CD4-positive, alpha-beta T cell treated with Interleukin-17A for 1 hour (primary cell): ENCODE measurements at places on chromosomes 7 and 10.

DNA sequence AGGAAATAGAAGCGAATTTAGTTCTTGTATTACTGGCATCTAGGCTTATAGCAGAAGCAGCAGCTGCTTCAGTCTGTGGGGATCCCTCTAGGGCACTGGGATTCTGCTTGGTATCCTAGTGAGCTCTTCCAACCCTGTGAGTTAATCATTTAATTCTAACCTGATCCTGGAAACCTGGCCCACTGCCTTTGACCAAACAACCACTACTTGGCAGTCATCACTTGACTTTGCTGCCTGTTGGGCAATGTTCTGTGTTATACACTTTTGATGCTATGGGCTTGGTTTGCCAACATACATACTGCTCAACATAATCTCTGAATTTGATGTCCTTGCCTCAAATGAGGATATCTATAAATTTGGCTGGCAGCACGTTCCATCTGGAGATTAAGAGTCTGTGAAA, 813.4 kb downstream of the ANKRD7 start:
- DNase-seq = no peak

DNA sequence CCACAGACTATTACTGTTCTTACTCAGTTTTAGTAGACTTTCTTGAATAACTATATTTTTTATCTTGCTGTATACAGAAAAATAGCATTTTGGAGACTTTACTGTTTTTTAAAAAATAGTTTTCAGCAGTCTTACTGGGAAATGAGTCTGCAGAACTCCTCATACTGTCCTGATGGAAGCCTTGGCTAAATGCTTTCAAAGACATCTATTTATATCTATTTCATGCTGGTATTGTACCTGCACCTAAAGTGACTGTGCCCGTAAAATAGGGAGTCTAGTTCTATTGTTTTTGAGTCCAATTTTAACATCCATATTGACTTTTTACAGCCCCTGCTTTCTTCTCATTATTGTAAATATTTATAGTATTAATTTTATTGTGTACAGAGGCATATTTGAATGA, 288.6 kb upstream of the CDC14C start:
- DNase-seq = no peak

DNA sequence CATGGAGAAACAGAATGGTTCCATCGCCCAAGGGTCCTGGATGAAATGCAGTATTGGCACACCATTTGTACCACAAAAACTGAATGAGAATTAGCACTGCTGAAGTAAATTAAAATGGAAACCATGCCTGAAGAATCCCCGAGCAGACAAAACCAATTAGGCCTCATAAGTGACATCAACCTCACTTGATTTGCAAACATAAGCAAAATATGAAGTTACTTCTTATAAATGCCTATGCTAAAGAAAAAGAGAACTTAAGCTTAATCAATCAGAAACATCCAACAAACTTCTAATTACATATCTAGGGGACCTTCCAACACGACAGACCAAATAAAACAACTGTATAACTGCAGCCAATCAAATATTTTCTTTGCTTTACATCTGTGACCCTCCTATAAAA, 4.4 kb downstream of the FAM3C start:
- no peak for DNase-seq

DNA sequence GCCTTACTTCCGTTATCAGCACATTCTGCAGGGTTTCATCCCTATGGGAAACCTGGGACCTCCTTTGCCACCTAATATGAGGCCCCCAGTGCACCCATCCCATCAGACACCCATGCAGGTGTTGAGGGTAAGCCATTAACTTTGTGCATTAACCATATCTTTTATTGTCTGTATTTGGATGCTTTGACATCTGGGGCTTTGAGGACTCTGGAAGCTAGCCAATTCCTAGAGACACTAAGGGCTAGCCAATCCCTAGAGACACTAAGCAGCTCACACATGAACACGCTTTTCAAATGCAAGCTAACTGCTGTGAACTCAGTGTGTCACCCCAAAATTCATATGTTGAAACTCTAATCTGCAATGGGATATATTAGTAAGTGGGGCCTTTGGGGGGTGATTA, 272.5 kb upstream of the COBL start:
- DNase-seq = no peak

GRCh38 chr10:110081911-110082310, 74.1 kb downstream of the ADD3 start:
- peak; percentile 44 for DNase-seq

GRCh38 chr10:70233939-70234300, 691 bp upstream of the PPA1 start:
- DNase-seq = no peak

- no peak for DNase-seq
Observed at GRCh38 chr10:28592953-28593352, 60.0 kb downstream of the WAC start.

DNA sequence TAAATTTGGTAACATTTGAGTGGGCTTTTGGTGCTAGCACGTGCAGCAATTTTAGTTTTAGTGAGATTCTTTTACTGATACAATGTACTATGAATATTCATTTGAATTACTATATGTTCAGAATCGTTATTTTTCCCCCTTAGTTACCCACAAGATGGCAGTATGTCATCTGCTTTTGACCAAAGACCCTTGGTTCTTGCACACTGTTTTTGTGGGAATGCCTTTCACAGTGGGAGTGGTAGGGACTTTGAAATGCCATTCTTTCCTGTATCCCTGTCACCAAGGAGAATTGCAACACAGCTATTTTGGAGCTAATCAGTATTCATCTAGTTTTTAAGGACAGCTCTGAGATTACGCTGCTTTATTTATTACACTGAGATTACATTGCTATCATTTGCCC, 40.6 kb downstream of the SEC23IP start:
- peak; percentile 4 for DNase-seq

DNA sequence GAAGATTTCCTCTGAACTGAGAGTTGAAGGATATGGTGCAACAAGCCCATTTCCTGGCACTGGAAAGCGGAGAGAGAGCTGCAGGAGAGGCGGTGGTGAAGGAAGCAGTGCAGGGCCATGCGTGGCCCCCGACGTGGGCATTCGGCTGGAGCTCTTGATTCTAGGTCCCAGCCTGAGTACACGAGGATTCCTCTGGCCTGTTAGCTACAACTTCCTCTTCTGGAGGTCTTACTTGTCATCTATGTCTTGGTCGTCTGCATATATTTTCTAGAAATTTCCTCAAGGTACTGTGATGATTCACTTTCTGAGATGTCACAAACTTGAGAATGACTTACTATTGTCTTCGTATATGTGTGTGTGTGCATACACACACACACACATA, 59.2 kb upstream of the JAZF1 start:
- no peak for DNase-seq

DNA sequence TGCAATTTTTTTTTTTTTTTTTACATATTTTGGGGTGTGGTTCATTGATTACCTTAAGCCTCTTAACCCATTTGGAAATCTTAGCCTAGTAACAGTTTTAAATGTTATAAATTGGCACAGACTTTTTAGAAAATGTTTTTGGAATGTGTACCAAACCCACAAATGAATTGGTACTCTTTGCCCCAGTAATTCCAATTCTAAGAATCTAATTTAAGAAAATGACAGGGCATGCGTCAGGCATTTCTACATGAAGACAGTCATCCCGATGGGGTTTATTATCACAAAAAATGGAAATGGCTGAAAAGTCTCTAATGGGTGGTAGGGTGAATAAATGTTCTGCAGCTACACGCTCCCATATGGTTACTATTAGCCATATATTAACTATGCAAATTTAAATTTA, 54.9 kb downstream of the ITIH5 start:
- no peak for DNase-seq

DNA sequence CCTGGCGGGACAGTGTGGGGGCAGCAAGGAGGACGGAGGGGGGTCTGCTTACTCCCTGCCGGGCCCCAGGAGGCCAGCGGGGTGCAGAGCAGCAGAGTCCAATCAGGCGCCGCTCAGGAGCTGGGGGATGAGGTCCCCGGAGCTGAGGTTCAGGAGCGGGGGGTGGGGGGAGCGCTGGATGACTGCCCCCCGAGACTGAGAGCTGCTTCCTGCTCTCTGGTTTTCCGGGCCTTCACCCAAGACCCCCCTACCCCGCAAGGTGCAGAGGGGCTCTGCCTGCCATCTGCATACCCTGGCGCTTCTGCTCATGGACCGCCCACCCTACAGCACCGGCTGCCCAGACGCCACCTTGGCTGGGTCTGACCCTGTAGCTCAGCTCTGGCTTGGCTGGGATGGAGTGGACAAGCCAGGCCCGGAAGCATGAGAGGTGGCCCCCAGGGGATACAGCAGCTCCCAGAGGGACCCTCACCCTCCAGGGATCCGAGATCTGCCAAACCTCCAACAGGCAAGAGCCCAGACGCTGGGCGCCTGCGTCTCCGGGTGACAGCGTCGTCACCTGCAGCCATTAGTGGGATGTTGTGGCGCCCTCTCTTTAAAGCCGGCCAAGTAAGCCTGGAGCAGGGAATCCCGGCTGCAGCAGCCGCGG, 930 bp downstream of the KNDC1 start:
- DNase-seq = no peak

GRCh38 chr7:27103489-27104226, 1.2 kb upstream of the HOXA2 start:
- DNase-seq = no peak

- DNase-seq = no peak
Observed at GRCh38 chr10:20288060-20288459, 471.8 kb downstream of the PLXDC2 start.

- DNase-seq = no peak
Observed at GRCh38 chr10:103666087-103666761, 172.7 kb downstream of the NEURL1 start.

DNA sequence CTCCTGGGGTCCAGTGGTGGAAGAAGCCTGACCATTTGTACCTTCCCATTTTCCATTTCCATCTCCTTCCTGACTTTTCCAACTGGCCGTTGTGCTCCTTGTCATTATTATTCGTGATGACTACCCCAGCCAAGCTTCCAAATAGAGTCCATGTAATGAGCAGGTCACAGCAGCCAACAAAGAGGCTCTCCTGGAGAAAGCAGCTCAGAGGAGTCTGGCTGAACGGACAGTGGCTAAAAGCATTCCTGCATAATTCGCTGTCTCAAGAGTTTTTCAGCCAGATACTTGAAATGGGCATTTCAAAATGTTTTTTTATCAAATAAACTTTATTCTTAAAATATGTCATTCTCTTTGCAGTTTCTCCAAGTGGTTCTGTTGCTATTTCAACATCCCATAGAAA, 458.6 kb downstream of the INHBA start:
- no peak for DNase-seq

DNA sequence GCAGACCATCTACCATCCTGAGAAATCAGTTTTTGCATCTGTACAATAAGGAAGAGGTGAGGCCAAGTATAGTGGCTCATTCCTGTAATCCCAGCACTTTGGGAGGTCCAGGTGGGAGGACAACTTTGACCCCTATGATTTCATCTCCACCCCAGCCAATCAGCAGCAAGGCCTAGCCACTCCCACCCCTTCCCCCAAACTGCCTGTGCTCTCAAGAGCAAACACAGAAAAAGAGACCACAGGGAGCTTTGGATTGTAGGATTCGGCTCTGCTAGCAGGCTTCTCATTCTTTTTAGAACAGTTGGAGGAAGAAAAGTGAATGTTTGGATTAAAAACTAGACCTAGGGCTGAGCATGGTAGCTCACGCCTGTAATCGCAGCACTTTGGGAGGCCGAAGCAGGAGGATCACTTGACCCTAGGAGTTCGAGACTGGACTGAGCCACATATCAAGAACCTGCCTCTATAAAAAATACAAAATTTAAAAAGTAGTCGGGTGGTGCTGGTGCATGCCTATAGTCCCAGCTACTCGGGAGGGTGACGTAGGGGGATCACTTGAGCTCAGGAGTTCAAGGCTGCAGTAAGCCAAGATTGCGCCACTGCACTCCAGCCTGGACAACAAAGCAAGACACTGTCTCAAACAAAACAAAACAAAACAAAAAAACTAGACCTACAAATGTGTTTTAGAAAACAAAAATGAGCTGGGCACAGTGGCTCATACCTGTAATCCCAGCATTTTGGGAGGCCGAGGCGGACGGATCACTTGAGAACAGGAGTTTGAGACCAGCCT, 25.1 kb upstream of the PROSER2 start:
- DNase-seq = no peak

- no peak for DNase-seq
Observed at GRCh38 chr10:93081318-93081717, 7.6 kb downstream of the CYP26A1 start.

- DNase-seq = no peak
Observed at GRCh38 chr7:129431911-129432643, 2.2 kb upstream of the STRIP2 start.

DNA sequence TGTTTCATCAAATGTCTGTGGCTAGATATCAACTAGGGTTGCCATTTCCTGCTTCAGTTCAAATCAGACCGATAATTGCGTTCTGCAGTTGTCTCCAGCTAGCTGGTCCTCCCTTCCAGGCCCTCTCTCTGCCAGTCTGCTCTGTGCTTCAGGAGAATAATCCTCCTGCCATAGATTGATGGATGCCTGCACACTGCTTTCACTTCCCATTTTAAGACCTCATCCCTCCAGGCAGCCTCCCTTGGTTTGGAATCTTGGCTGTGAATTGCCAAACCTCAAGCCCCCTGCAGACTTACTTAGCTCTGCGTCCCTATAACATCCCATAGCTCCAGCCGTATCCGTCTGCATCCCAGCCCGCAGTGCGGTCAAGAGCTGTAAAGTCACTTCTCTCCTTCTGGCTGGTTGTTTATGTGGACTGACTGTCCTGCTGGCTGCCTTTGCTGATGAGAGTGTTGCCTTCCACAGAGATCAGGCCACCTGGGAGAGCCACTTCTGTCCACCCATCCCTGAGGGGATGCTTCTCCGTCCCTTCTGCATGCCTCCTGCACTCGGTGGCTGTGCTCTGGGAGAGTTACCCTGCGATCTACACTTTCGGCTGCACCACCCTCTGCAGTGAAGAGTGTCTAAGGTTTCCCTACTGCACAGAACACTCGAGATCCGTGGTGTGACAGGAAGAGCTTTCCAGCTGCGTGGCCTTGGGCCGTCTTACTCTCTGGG, 22.4 kb upstream of the KLF6 start:
- DNase-seq = peak; percentile 58

DNA sequence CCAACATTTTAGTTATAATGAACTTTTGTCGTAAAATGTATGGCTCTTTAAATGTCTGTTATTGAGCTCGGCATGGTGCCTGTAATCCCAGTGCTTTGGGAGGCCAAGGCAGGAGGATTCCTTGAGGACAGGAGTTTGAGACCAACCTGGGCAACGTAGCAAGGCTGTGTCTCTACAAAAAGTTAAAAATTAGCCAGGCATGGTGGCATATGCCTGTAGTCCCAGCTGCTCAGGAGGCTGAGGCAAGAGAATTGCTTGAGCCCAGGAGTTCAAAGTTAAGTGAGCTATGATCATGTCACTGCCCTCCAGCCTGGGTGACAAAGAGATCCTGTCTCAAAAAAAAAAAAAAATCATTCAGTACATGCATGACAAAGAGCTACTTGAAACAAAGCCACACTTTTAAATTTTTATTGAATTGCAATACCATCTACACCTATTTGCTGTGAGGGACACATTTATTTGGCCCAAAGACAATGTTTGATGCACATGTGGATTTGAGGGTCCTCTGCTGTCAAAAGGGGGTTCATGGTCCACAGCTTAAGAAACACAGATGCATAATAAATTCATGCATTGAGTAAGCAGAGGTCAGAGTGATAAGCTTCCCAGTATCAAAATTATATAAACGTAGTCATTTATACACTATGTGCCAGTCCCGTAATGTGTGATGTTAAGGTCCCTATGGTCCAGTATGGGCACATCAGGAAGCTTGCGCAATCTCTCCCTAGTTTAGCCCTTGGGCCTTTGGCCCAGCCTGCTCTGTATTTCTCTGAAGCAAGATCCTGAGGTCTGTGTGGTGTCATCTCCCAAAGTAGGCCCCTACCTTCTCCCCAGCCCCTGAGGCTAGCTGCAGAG, 4.4 kb upstream of the MALSU1 start:
- no peak for DNase-seq
